Karpas-422 (cell line): ENCODE measurements at places on chromosomes 13 and 19.
A peak's percentile ranks its signal among the peaks of the same experiment; 100 is the strongest.

DNA sequence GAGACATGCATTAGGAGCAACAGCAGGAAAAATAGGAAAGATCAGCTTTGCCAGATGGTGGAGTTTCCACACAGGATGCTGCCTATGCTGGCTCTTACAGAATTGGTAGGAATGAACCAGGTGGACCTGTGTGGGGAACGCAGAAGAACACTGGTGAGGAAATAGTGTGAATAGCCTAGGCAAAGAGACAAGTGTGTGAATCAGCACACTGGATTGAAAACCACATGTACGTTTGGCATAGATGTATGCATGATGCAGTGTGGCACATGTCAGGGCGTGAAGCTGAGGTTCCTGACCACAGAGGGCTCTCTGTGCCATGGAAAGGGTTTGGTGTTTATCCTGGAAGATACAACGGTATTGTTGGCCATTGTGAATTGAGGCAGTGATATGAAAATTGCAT lies 156.5 kb upstream of the SLC10A2 start:
- DNase-seq, result no peak

DNA sequence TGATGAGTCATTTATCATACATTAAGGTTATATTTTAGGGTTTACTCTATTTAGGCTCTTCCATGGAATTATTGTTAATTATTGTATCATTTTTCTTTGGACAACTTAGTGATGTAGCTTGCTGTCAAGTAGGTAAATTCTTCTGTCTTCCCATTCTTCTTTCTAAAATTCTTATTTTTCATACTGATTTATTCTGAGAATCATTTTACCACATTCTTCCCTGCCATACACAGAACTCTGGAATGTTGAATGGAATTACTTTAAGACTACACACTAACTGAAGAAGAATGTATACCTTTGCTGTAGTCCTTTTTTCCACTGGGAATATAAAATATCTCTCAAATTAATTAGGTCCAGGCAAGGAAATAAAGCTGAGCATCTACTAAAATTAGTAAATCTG lies 24.5 kb upstream of the SLC7A1 start:
- no peak for DNase-seq

GRCh38 chr19:1844513-1845124 lies 3.7 kb downstream of the REXO1 start:
- DNase-seq, result no peak

- no peak for DNase-seq
Observed at GRCh38 chr13:98348466-98349200, 171.6 kb upstream of the RNF113B start.

GRCh38 chr13:33487575-33488243 lies 202.2 kb upstream of the STARD13 start:
- peak; percentile 58 for DNase-seq

- DNase-seq, result no peak
Observed at GRCh38 chr13:33018886-33019285, 2.7 kb downstream of the KL start.

- peak; percentile 70 for DNase-seq
Observed at GRCh38 chr13:52896827-52897659, 48.6 kb upstream of the PCDH8 start.

- DNase-seq, result no peak
Observed at GRCh38 chr19:58037927-58038687, 4.3 kb downstream of the ZSCAN1 start.

GRCh38 chr19:41570639-41571112 lies 5.3 kb upstream of the CEACAM21 start:
- DNase-seq, result peak; percentile 93

DNA sequence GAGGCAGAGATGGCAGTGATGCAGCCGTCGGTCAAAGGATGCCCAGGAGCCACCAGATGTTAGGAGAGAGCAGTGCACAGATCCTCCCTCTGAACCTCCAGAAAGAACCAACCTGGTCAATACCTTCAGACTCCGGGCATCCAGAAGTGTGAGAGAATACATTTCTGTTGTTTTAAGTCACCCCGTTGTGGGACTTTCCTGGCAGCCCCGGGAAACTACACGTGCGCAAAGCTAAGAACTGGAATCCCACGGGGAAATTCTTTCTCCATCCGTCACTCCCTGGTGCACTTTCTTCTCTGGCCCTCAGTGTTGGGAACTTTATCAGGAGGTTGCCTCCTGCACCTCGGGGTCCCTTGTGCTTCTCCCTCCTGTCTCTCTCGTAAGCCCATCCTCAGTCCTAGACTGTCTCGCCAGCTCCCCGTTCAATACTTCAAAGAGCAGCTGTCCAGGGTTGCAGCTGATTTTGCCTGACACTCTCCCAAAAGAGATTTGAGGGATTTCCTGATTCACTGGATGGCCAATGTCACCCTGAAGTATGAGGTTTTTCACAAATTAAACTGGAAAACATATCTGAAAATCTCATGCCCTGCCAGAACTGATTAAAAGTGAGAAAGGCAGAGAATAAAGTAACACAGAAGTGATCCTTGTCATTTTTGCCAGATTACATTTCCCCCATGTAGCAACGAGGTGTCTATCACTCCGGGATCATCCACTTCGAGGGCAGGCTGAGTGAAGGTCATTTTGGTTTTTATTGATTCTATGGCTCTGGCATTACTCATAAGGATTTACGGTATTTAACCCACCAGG lies 136.8 kb downstream of the DCT start:
- no peak for DNase-seq

DNA sequence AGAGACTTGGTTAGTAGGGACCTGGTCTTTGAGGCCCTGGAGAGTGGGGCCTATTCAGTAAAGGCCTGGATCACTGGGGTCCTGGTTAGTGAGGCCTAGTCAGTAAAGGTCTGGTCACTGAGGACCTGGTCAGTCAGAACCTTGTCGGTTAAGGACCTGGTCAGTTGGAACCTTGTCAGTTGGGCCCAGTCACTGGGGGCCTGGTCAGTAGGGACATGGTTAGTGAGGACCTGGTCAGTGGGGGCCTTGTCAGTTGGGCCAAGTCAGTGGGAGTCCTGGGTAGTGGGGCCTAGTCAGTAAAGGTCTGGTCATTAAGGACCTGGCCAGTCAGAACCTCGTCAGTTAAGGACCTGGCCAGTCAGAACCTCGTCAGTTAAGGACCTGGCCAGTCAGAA lies 43.2 kb upstream of the TPM4 start:
- no peak for DNase-seq

DNA sequence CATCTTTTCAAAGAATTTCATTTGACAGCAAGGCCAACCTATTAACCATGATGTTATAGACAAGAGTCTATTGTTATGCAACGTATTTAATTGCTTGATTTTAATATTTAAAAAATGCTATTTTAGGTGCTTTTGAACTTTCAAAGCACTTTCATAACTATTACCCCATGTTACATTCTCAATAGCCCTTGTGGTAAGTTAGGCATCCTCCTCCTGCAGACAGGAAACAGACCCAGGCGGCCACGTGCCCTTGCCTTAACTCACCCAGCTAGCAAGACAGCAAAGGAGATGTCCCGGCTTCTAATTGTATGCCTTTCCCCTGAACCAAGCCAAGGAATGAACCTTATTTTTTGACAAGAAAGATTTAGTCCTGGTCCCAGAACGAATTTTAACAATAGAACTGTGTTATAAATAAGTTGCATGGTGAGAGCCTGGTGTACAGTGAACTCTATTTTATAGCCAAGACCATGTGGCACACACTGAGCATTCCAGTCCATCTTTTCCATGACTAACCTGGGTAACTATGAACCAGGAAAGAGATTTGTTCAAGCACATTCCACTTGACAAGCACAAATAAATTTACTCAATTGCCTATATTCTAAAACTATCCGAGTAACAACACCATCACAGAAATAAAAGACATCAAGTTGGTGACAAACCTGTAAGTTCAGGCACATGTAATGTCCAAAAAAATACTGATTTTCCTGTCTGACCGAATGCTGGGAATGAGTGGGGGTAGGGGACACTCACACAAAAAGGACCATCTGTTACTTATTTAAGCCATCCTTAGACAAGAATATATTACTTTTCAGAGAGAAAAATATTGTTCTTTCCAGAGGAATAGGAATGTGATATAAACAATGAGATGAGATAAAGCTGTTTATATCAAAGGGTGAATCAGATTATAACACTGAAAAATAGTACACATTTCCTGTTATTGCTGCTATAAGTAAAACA lies 163.0 kb downstream of the EFNB2 start:
- DNase-seq, result no peak

DNA sequence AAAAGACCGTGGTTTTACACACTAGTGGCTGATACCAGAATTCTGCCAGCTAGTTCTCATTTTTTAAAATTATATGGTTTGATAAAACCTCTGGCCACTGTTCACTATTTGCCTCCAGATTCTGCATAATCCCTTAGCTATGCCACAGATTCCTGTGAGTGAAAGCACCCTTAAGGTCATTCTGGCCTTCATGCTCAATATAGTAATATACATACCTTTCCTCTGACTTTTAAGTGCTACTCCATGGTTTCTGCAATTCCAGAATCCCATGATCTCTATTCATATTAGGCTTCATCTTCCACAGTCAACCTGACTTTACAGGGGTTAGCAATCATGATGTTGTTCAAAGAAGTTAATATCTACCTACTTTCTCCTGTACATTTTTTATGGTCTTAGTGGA lies 274.1 kb upstream of the EDNRB start:
- no peak for DNase-seq

DNA sequence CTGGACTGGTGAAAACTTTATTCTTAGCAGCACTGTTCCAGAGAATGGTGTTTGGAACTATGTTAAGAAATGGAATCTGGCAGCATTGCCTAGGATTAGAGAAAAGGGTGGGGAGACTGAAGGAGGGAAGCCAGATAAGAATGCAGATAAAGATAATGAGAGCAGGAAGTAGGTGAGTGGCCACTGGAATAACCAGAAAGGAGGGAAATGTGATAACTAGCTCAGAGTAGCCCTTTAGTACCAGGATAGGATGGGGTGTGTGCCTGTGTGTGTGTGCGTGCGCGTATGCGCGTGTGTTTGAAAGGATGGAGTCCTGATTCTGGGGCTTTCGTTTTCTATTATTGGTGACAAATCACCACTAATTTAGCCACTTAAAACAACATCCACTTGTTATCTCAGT lies 33.4 kb upstream of the FRY start:
- no peak for DNase-seq

GRCh38 chr13:51534041-51534817 lies 50.0 kb upstream of the WDFY2 start:
- no peak for DNase-seq

DNA sequence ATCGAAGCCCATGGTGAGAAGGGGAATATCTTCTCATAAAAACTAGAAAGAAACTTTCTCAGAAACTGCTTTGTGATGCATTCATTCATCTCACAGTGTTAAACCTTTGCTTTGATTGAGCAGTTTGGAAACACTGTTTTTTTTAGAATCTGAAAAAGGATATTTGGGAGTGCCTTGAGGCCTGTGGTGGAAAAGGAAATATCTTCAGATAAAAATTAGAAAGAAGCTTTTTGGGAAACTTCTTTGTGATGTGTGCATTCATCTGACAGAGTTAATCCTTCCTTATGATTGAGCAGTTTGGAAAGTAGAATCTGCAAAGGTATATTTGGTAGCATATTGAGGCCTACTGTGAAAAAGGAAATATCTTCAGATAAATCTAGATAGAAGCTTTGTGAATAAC lies 1594.9 kb downstream of the UQCRFS1 start:
- DNase-seq, result no peak

- no peak for DNase-seq
Observed at GRCh38 chr13:20001366-20002190, 43.1 kb downstream of the ZMYM2 start.

DNA sequence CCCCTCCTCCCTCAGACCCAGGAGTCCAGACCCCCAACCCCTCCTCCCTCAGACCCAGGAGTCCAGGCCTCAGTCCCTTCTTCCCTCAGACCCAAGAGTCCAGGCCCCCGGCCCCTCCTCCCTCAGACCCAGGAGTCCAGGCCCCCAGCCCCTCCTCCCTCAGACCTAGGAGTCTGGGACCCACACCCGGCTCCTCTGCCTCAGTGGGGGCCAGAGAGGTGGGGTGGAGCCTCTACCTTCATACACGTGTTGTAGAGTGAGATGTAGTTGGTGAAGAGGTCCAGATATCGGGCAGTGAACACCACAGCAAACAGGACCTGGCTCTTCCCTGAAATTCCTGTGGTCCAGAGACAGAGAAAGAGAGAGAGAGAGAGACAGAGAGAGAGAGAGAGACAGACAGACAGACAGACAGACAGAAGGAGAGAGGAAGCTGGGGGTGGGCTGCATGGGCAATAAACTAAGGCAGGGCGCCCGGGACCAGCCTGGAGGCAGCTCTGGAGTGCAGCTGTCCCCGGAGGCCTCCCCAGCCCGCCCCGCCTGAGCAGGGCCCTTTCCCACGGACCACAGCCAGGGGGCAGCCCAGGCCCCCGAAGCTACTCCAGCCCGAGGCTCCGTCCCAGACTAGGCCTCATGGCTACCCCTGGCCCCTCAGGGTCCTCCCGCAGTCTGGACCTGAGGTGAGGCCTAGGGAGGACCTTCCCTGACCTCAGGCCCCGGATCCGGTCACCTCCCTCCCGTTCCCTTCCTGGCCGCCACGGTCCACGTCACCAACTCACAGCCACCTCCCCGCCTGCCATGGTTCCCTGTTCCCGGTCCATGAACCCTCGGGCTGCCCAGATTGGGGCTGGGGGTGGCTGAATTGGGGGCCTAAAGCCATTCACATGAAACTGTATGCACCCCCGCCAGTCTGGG lies 907 bp downstream of the KDELR1 start:
- peak; percentile 87 for DNase-seq

GRCh38 chr13:49210669-49211068 lies 9.5 kb upstream of the MLNR start:
- DNase-seq, result no peak

- DNase-seq, result no peak
Observed at GRCh38 chr13:33279414-33280278, 5.9 kb downstream of the STARD13 start.

DNA sequence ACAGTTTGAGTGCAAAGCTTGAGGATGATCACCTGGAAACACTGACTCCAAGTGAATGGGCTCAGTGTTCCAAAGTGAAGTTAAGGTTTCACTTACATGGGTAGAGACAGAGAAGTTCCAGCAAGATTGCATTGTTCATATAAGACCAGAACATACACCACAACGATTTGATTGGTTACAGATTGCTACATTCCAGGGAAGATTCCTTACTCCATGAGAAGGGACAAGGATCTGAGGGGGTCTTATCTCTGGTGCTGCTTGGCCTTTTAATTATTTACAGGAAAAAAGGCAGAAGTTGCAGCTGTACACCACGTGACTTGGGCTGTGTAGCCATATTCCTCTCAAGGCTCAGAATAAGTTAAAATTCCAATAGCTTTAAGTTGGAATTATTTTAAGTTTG lies 12.3 kb downstream of the WDFY2 start:
- no peak for DNase-seq
